ENCODE measurements at places on chromosomes 6 and 20. TPM values are rescaled to one million over a fixed set of nuclear protein-coding genes. Genes with fewer than 3 reads are reported as not detected.

GSS gene
- 71.0 TPM for total RNA-seq

MEI4 gene
- not detected for total RNA-seq

HLA-F gene
- 270 TPM for total RNA-seq

DNA sequence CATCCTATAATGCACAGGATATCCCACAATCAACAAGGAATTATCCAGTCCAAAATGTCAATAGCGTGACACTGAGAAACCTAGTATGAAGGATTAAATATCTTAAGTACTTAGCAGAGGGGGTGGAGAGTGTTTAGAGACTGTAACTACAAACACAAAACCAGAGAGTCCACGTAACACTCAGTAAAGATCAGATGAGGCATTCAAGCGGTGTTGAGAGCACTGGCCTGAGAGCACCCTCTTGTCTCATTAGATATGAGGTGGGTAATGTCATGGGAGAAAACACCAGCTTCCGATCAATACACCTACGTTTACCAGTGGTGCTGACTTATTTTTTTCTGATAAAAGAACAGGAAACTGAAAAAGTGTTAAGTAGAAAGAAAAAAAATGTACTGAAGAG is 2.3 kb downstream of the FAM184A start:
- H3K36me3 ChIP-seq = no peaks in the 10 kb centered on the region
- H3K27me3 ChIP-seq = peaks cover 6% of the 10 kb centered on the region
- peaks cover 44% of the 10 kb centered on the region for H3K4me1 ChIP-seq

DNA sequence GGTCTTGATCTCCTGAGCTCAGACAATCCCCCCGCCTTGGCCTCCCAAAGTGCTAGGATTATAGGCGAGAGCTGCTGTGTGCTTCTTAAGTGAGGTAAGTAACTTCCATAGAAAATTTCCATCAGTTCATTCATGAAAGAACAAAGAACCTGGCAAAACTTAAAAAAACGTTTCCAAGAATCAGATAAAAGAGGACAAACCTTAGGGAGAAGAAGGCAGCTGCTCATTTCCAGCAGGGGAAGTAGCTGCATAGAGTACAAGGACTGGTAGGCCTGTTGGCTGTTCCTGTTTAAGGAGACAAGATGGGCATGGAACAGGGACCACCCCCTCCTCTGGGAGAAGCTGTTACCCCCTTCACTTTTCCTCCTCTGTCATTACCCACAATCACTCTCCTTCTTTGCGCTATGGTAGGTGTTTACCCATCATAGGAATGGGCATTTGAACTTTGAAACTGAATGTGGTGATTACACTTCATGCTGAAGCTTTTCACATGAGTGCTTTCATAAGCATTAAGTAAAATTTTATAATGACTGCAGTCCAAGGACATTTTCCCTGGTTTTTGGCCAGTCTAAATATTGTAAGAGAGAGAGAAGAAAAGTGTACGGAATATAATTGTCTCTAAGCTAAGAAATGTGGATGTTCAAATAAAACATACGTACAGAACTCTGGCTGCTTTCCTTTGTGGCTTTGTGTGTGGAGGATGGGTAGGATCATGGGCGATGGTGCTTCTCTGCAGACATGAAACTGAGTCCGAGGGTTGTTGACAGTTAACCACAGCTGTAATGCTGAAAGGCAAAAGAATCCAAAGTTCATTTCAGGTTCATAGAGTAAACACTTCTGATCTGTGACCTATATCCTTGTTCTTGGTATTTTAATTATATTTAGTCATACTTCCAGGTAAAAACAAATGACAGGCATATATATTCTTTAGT is 56.4 kb downstream of the CCN2 start:
- no peak for DNase-seq
- no peak overlapping the region for H3K27ac ChIP-seq
- H3K4me3 ChIP-seq = no peak overlapping the region
- peaks cover 5% of the 10 kb centered on the region for H3K27me3 ChIP-seq

DNA sequence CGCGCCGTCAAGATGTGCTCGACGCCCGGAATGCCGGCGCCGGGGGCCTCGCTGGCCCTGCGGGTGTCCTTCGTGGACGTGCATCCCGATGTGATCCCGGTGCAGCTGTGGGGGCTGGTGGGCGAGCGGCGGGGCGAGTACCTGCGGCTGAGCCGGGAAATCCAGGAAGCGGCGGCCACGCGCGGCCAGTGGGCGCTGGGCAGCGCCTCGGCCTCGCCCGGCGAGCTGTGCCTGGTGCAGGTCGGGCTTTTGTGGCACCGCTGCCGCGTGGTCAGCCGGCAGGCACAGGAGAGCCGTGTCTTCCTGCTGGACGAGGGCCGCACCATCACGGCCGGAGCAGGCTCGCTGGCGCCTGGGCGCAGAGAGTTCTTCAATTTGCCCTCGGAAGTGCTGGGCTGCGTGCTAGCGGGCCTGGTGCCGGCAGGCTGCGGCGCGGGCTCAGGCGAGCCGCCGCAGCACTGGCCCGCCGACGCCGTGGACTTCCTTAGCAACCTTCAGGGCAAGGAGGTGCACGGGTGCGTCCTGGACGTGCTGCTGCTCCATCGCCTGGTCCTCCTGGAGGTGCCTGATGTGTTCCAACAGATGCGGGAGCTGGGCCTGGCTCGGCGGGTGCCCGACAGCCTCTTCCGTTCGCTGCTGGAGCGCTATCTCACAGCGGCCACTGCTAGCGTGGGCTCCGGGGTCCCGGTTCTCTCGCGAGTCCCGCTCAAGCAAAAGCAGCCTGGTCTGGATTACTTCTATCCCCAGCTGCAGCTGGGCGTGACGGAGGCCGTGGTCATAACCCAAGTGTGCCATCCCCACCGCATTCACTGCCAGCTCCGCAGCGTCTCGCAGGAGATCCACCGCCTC is 656 bp downstream of the TDRD6 start:
- H3K27ac ChIP-seq = no peak overlapping the region
- no peaks in the 10 kb centered on the region for H3K36me3 ChIP-seq
- H3K27me3 ChIP-seq = peaks cover 5% of the 10 kb centered on the region
- H3K4me3 ChIP-seq = no peak overlapping the region

DNA sequence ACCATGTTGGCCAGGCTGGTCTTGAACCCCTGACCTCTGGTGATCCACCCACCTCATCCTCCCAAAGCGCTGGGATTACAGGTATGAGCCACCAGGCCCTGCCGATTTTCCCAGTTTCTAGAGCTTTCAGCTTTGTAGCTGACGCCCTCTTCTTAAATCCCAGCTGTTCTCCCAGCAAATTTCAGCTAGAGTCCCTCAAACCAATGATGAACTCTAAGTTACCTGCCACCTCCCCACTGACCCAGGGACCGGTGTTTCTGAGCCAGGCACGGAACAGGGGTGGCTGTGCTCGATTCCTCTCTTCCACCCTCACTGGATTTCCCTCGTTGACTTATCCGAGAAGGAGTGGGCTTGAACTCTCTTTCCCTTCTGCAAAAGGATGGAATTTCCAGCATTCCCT is 39.1 kb downstream of the SUN5 start:
- H3K36me3 ChIP-seq = no peaks in the 10 kb centered on the region
- H3K4me1 ChIP-seq = peaks cover 51% of the 10 kb centered on the region
- no peaks in the 10 kb centered on the region for H3K27me3 ChIP-seq
- DNase-seq = peak; percentile 52

GRCh38 chr20:38885357-38885756 is 40.9 kb upstream of the FAM83D start:
- H3K27ac ChIP-seq = no peak overlapping the region
- DNase-seq = no peak
- H3K27me3 ChIP-seq = no peaks in the 10 kb centered on the region
- no peak overlapping the region for H3K4me3 ChIP-seq
- peaks cover 48% of the 10 kb centered on the region for H3K4me1 ChIP-seq
- H3K36me3 ChIP-seq = peaks cover 49% of the 10 kb centered on the region

GRCh38 chr6:135025775-135026174 is 28.8 kb downstream of the HBS1L start:
- peaks cover 28% of the 10 kb centered on the region for H3K36me3 ChIP-seq
- no peak overlapping the region for H3K4me3 ChIP-seq
- H3K4me1 ChIP-seq = peaks cover 46% of the 10 kb centered on the region
- H3K27ac ChIP-seq = peak overlapping the region; percentile 62

DNA sequence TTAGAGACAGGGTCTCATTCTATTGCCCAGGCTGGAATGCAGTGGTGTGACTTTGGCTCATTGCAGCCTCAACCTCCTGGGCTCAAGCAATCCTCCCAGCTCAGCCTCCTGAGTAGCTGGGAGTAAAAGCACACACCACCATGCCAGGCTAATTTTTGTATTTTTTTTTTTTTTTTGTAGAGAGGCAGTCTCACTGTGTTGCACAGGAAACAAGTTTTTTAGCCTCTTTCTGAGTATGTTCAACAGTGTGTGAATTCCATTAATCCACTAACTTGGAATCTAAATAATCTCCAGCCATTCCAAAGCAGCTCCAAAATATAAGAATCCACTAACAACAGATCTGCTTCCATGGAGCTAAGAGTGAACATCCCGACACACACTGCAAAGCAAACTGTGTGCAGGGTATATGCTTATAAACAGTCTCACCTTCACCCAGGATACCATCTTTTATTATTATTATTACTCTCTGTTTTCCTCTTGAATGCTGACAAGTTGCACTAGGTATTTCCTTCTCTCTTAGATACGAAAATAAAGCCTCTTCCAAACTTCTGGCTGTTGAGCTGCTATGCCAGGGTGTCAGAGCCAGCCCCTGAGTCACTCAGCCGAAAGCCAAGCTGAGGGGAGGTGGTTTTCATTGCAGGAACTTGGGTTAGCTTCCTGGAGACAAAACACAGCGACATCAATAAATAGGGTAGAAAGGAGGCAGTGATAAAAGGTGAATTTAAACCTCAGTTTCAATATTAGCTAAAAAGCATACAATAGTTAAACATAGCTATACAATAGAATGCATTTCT is 264.9 kb downstream of the HIVEP2 start:
- peaks cover 2% of the 10 kb centered on the region for H3K27me3 ChIP-seq
- no peaks in the 10 kb centered on the region for H3K36me3 ChIP-seq
- peak; percentile 66 for DNase-seq
- H3K4me3 ChIP-seq = peak overlapping the region; percentile 2
- H3K27ac ChIP-seq = no peak overlapping the region

- H3K4me1 ChIP-seq = no peaks in the 10 kb centered on the region
- H3K4me3 ChIP-seq = no peak overlapping the region
- no peaks in the 10 kb centered on the region for H3K27me3 ChIP-seq
- no peaks in the 10 kb centered on the region for H3K36me3 ChIP-seq
- no peak overlapping the region for H3K27ac ChIP-seq
Observed at GRCh38 chr6:19153981-19154295, 683.2 kb upstream of the ID4 start.

DNA sequence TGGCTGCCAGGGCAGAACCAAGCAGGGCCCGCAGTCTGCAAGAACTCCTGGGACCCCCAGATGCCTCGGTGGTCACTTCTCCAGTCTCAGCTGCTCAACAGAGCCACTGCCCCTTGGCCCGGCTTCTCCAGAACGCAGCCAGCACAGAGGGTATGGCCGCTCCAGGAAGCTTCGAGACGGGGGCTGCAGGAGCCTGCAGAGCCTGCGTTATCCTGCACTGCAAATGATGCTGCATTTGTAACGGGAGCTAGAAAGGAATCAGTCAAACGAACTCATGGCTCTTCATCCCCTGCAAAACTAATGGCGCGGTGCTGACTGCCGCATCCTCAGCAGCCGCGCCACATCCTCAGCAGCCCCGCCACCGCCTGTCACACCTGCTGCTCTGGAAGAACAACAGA is 254.9 kb downstream of the TAF4 start:
- no peak overlapping the region for H3K4me3 ChIP-seq
- H3K4me1 ChIP-seq = no peaks in the 10 kb centered on the region
- no peak for DNase-seq
- no peaks in the 10 kb centered on the region for H3K36me3 ChIP-seq

DNA sequence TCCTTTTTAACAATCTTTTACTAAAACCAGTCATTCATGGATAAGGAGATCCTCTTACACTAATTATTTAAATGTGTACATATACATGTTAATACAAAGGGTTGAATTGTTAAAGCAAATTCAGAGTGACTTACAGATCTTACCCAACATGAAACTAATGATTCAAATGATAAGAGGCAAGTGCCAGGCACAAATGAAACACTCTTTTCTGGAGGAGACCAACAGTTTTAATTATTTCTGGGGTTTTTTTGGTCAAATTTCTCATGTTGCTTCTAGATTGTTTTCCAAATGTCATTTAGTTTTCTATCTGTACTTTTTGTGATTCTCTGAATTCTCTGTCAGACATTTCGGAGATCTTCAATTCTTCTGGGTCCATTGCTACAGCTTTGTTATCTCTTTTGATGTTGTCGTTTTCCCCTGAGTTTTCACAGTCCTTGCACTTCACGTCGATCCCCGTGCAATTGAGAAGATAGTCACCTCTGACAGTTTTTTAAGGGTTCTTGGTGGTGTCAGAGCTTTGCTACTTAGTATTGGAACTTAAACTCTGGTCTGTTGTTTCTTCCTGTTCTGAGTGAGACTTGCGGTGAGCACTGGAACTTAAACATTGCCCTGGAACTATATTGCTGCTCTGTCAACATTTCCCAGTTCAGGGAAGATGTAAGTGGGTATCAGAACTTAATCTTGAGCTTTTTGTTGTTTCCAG is 23.2 kb downstream of the MAS1 start:
- peaks cover 24% of the 10 kb centered on the region for H3K27me3 ChIP-seq
- peak overlapping the region; percentile 2 for H3K27ac ChIP-seq
- H3K4me3 ChIP-seq = no peak overlapping the region

GRCh38 chr20:32672982-32673851 is 524 bp downstream of the C20orf203 start:
- H3K27ac ChIP-seq = peak overlapping the region; percentile 76
- H3K36me3 ChIP-seq = no peaks in the 10 kb centered on the region
- peak overlapping the region; percentile 26 for H3K4me3 ChIP-seq
- DNase-seq = peak; percentile 69
- no peaks in the 10 kb centered on the region for H3K27me3 ChIP-seq

GRCh38 chr20:32385541-32385940 is 27.4 kb downstream of the ASXL1 start:
- H3K36me3 ChIP-seq = peaks cover 30% of the 10 kb centered on the region
- no peaks in the 10 kb centered on the region for H3K27me3 ChIP-seq
- peaks cover 34% of the 10 kb centered on the region for H3K4me1 ChIP-seq
- DNase-seq = no peak
- no peak overlapping the region for H3K4me3 ChIP-seq

DNA sequence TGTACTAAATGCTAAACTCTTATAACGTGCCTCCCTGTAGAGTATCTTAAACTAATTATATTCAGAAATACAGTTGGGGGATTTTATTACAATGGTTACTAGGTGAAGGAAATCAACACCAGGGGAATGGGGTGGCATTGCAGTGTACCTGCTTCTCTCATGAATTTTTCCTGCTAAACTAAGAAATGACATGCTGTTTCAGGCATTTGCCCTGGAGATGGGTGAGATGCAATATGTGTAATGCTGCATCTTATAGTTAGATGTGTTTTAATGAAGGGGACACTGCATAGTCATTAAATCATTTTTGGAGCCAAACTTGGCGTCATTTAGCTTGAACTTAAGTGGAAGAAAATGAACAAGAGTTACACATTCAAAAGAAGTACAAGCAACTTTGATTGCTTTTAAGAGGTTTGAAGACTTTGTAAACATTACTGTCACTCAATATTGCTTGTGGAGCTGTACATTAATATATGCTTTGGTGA is 4.3 kb downstream of the EYA4 start:
- H3K36me3 ChIP-seq = no peaks in the 10 kb centered on the region
- no peak overlapping the region for H3K4me3 ChIP-seq
- H3K27ac ChIP-seq = no peak overlapping the region
- no peak for DNase-seq
- peaks cover 46% of the 10 kb centered on the region for H3K27me3 ChIP-seq

- no peak for DNase-seq
- no peak overlapping the region for H3K27ac ChIP-seq
- H3K4me1 ChIP-seq = peaks cover 13% of the 10 kb centered on the region
- no peak overlapping the region for H3K4me3 ChIP-seq
- H3K27me3 ChIP-seq = peaks cover 43% of the 10 kb centered on the region
- H3K36me3 ChIP-seq = no peaks in the 10 kb centered on the region
Observed at GRCh38 chr6:27507041-27507956, 34.4 kb upstream of the ZNF184 start.
